ENCODE measurements at places on chromosomes 1 and 21.

DNA sequence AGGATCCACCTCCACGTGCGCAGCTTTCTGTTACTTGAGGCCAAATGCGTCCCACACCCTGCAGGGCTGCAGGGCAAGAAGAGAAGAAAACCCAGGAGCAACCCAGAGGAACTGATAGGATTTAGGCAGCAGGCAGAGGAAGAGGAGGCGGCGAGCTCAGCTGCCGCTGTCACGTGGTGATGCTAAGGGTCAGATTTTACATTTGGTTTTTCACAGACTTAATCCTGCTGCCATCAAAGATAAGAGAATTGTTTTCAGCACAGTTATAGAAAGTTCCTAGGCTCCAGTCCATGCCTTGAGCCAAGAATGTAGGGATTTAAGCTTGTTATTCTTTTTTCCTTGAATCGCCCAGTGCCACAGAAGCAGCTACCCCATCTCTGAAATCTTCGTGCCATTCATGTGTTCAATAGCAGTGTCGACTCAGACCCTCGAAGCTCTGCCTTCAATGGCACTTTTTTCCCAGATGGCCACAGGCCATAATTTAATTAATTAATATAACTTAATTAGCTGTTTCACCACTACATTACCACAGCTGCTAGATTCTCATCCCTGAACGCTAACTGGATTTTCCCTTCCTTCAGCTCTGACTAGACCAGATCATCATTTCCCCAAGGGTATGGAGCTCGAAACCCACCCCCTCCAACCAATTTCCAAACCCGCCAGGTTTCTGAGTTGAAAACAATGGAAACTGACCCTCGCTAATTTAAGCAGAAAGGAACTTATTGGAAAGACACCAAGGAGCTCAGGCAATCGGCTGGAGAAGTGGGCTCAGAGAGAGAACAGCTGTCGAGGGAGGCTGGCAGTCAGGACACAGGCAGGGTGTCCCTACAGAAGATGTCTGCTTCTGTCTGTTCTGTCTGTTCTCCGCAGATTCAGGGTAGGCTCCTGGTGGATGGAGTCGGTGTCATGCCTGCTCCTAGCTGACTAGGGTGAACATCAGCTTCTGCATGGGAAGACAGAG is 36.2 kb downstream of the LDLRAP1 start:
- DNase-seq, result no peak

- no peak for DNase-seq
Measured at GRCh38 chr1:92211166-92211565, 6.5 kb upstream of the C1orf146 start.

- DNase-seq, result no peak
Measured at GRCh38 chr1:100506217-100506616, 31.7 kb upstream of the GPR88 start.

DNA sequence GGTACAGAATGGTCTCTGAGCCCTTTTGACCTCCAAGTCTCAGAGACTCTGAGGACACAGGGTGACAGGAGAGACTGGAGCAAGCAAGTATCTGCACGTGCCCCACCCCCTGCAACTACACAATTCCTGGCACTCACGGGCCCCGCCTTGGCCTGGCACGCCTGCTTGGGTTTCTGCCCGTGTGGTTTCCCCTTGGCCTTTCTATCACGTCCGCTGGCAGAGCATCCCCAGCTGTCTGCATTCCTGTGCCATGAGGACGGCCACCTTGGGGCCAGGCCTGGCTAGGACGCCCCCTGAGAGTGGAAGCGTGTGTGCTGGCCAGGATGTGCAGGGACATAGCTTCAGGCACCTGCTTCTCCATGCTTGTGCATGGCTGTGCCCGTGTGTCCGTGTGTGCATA is 14.3 kb upstream of the EDN2 start:
- no peak for DNase-seq

GRCh38 chr1:67890857-67891256 is 57.6 kb upstream of the GNG12 start:
- no peak for DNase-seq

GRCh38 chr1:236269439-236269838 is 12.3 kb downstream of the ERO1B start:
- DNase-seq, result no peak
